ENCODE measurements at places on chromosomes 3 and 15. TPM values are rescaled to one million over a fixed set of nuclear protein-coding genes. Genes with fewer than 3 reads are reported as not detected.

The DLEC1 gene
- 13.1 TPM for total RNA-seq

The AADAC gene
- not detected for total RNA-seq

The NISCH gene
- 277 TPM for total RNA-seq

The SMCO1 gene
- total RNA-seq = not detected

The SEC22C gene
- 120 TPM for total RNA-seq

The LRRC2 gene
- total RNA-seq = 0.45 TPM

The RARB gene
- total RNA-seq = 17.2 TPM

The GATA2 gene
- 181 TPM for total RNA-seq

The STARD9 gene
- total RNA-seq = 2.6 TPM

Data from prostate gland (tissue), 2 donors.